ENCODE measurements at places on chromosomes 6 and 20.

DNA sequence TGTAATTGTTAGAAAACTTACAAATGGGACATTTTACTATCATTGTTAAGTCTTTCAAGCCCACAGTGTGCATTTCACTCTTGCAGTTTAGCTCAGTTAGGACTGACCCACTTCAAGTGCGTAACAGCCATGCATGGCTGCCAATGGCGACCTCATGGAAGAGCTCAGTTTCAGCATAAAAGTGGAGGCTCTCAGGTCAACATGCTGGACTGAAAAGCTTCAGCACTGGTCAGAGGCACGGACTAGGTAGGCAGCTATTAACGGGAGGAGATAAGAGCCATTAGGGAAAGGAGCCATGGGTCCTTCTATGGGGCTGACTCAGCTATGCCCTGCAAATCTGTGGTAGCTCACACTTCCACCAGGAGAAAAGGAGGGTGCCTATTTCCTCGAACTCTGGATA, 101.8 kb downstream of the TTLL2 start:
- H3K27me3 ChIP-seq = no peaks in the 10 kb centered on the region
- no peaks in the 10 kb centered on the region for H3K4me1 ChIP-seq
- no peak for DNase-seq
- no peaks in the 10 kb centered on the region for H3K36me3 ChIP-seq
- H3K4me3 ChIP-seq = no peak overlapping the region
- no peak overlapping the region for H3K27ac ChIP-seq

DNA sequence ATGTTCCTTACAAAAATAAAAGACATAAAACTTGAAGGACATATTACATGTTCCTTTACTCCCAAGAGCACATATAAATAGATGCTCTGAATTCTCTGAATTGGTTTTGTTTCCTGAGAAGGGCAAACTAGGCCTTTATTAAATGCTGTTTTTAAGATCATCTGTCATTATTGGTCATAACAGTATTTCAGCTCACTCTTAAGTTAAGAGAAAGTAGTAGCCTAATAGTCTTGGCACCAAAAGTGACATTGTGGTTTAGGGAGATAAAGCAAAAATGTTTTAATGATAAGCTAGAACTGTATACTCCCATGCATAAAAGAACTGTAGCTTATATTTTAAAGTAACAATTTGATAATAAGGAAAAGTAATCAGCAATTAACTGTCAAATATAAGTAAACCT, 361.1 kb upstream of the PTCHD4 start:
- H3K4me1 ChIP-seq = no peaks in the 10 kb centered on the region
- DNase-seq = no peak
- no peak overlapping the region for H3K27ac ChIP-seq
- no peaks in the 10 kb centered on the region for H3K36me3 ChIP-seq

- H3K27me3 ChIP-seq = no peaks in the 10 kb centered on the region
- no peaks in the 10 kb centered on the region for H3K36me3 ChIP-seq
- no peak overlapping the region for H3K4me3 ChIP-seq
- DNase-seq = no peak
Observed at GRCh38 chr6:115986026-115986425, 74.7 kb downstream of the FRK start.

GRCh38 chr6:164763788-164764187, 545.6 kb downstream of the C6orf118 start:
- no peak for DNase-seq
- no peaks in the 10 kb centered on the region for H3K4me1 ChIP-seq
- no peaks in the 10 kb centered on the region for H3K36me3 ChIP-seq

- H3K27ac ChIP-seq = no peak overlapping the region
- no peaks in the 10 kb centered on the region for H3K27me3 ChIP-seq
- H3K4me1 ChIP-seq = no peaks in the 10 kb centered on the region
- H3K36me3 ChIP-seq = no peaks in the 10 kb centered on the region
- no peak overlapping the region for H3K4me3 ChIP-seq
Observed at GRCh38 chr20:14523090-14523489, 185.7 kb upstream of the FLRT3 start.

DNA sequence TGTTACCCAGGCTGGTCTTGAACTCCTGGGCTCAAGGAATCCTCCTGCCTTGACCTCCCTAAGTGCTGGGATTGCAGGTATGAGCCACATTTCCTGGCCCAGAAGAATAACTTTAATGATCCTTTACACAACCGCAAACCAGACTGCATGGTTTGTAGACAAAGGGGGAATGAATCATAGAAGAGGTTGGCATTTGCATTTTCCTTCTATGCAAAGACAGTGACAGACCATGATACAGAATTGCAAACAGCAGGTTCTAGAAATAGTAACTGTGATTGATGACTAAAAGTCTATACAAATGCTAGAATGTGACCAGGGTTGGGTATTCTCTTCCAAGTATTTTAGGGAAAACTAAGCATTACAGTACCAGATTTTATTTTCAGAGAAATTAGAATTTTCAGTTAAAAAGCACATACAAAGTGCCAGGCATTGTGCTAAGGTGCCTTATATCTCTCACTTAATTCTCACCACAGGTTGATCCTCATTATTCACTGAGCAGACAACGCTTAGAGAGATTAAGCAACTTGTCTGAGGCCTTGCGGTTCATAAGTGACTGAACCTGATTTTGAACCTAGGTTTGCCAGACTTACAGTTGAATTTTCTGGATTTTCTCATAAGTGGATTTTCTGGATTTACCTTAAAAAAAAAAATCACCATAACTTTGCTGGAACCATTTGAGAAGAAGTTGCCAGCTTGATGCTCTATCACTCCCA, 146.6 kb downstream of the ZFAND3 start:
- no peak overlapping the region for H3K27ac ChIP-seq
- H3K36me3 ChIP-seq = no peaks in the 10 kb centered on the region
- DNase-seq = no peak
- no peak overlapping the region for H3K4me3 ChIP-seq
- no peaks in the 10 kb centered on the region for H3K4me1 ChIP-seq

- no peaks in the 10 kb centered on the region for H3K27me3 ChIP-seq
- no peaks in the 10 kb centered on the region for H3K36me3 ChIP-seq
- H3K27ac ChIP-seq = no peak overlapping the region
- no peak for DNase-seq
- no peaks in the 10 kb centered on the region for H3K4me1 ChIP-seq
- no peak overlapping the region for H3K4me3 ChIP-seq
Observed at GRCh38 chr6:139198529-139199288, 63.8 kb downstream of the HECA start.

DNA sequence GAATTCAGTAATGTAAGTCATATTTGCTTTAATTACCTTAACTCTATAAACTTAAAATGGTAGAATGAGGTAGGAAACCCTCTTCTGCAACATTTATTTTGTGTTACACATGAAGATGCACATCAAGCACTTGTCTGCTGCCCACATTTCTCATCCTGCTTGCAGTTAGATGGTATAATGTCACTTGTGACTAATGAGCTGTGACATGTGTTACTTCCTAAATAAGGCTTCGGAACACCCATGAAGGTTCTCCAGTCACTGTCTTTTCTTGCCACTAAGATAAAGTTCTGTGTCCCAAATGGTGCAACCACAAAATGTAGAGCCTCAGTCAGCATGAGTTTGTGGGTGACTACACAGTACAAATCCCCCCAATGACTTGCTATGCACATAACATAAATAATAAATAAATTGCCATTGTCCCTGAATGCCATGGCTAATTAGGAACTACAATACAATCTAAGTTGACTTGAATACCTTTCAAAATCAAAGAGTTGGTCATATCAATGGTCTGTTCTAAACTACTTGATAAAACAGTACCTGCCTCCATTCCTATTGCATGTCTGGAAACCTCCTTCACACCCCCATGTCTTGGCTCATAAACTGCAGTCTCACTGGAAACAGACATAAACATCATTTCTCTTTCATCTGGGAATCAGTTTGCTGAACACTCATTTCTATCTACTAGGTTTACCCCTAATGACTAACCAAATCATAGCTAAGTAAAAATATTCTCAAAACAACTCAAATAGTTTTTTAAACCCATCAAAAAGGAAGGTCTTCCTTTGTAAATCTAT, 157.2 kb downstream of the PTPRK start:
- peaks cover 5% of the 10 kb centered on the region for H3K4me1 ChIP-seq
- no peaks in the 10 kb centered on the region for H3K36me3 ChIP-seq
- no peak overlapping the region for H3K27ac ChIP-seq
- no peaks in the 10 kb centered on the region for H3K27me3 ChIP-seq
- no peak for DNase-seq

- H3K36me3 ChIP-seq = no peaks in the 10 kb centered on the region
- no peak overlapping the region for H3K27ac ChIP-seq
- H3K4me1 ChIP-seq = no peaks in the 10 kb centered on the region
Observed at GRCh38 chr6:31386099-31386498, 17.3 kb upstream of the MICA start.

Measured in heart right ventricle (tissue), 16 donors.